ENCODE measurements at places on chromosomes 7 and 10. TPM values are rescaled to one million over a fixed set of nuclear protein-coding genes. Genes with fewer than 3 reads are reported as not detected.

DNA sequence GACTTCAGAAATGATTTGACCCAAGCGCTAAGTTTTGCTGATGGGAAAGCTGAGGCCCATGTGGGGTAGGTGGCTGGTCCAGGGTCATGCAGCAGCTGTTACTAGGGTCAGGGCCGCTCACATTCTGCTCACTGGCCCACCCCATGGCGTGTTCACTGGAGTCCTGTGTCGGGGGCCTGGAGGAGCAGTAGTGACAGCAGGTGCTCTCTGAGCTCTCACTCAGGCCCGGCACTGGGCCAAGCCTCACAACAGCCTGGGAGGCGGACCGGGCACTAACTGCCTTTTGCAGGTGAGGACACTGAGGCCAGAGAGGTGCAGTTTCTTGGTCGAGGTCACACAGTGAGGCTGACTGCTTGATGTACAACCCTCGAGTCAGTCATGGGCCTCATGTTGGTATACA, 82.7 kb downstream of the GLRX3 start:
- DNase-seq, result no peak
- H3K27ac ChIP-seq, result no peak overlapping the region
- H3K27me3 ChIP-seq, result no peaks in the 10 kb centered on the region
- no peak overlapping the region for H3K4me3 ChIP-seq
- no peaks in the 10 kb centered on the region for H3K4me1 ChIP-seq

GRCh38 chr10:110523736-110524135, 26.0 kb downstream of the DUSP5 start:
- no peaks in the 10 kb centered on the region for H3K4me1 ChIP-seq
- no peaks in the 10 kb centered on the region for H3K27me3 ChIP-seq
- H3K4me3 ChIP-seq, result no peak overlapping the region
- H3K27ac ChIP-seq, result no peak overlapping the region

- H3K36me3 ChIP-seq, result no peaks in the 10 kb centered on the region
- H3K4me3 ChIP-seq, result no peak overlapping the region
- H3K27me3 ChIP-seq, result no peaks in the 10 kb centered on the region
- H3K4me1 ChIP-seq, result no peaks in the 10 kb centered on the region
These were observed 180.6 kb downstream of the DOCK4 start for GRCh38 chr7:112025556-112025955.

- H3K36me3 ChIP-seq, result no peaks in the 10 kb centered on the region
- no peak overlapping the region for H3K4me3 ChIP-seq
- no peaks in the 10 kb centered on the region for H3K27me3 ChIP-seq
- no peaks in the 10 kb centered on the region for H3K4me1 ChIP-seq
- H3K27ac ChIP-seq, result no peak overlapping the region
These were observed 152.9 kb downstream of the SNX10 start for GRCh38 chr7:26444555-26444954.

Gene ANXA8L1
- 15.0 TPM for total RNA-seq

- no peaks in the 10 kb centered on the region for H3K36me3 ChIP-seq
- H3K4me1 ChIP-seq, result no peaks in the 10 kb centered on the region
- no peaks in the 10 kb centered on the region for H3K27me3 ChIP-seq
- no peak overlapping the region for H3K4me3 ChIP-seq
- no peak for DNase-seq
These were observed 224.2 kb upstream of the AUTS2 start for GRCh38 chr7:69374044-69374425.

DNA sequence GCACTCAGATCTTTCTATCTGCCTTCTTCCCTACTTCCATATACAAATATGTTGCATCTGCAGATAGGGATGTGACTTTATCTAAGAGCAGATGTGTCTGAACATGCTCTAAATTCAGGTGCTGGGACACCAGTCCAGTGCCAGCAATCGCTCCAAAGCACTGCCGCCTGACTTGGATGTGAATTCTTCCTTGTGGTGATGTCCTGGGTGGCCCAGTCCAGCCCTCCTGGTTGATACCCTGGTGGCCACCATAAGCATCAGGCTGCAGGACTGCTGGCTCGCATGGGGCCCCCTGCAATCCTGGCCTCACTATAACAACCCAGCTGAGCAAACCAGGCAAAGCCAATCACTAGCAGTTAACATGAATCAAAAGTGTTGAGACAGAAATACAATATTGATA, 149.2 kb upstream of the PDE1C start:
- H3K4me1 ChIP-seq, result no peaks in the 10 kb centered on the region
- DNase-seq, result no peak
- no peaks in the 10 kb centered on the region for H3K36me3 ChIP-seq
- H3K27me3 ChIP-seq, result no peaks in the 10 kb centered on the region
- H3K4me3 ChIP-seq, result no peak overlapping the region

DNA sequence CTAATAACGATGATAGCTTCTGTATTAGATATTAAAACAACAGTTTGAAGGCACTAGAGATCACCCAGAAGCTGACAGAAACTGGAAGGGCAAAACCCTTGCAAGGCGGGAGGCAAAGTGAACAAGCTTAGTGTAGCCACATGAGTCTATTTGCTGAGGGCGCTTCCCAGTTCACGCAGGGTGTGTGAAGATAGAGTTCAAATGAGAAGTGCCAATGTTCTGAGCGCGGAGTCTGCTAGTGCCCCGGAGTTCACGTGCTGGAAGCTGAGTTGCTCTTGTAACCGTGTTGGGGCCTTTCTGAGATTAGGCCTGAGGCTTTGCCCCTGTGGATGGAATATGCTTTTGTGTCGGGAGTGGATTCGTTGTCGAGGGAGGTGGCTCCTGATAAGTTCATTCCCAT, 16.6 kb upstream of the GTPBP4 start:
- H3K4me3 ChIP-seq, result no peak overlapping the region
- no peaks in the 10 kb centered on the region for H3K27me3 ChIP-seq
- DNase-seq, result no peak
- no peaks in the 10 kb centered on the region for H3K36me3 ChIP-seq
- no peaks in the 10 kb centered on the region for H3K4me1 ChIP-seq

DNA sequence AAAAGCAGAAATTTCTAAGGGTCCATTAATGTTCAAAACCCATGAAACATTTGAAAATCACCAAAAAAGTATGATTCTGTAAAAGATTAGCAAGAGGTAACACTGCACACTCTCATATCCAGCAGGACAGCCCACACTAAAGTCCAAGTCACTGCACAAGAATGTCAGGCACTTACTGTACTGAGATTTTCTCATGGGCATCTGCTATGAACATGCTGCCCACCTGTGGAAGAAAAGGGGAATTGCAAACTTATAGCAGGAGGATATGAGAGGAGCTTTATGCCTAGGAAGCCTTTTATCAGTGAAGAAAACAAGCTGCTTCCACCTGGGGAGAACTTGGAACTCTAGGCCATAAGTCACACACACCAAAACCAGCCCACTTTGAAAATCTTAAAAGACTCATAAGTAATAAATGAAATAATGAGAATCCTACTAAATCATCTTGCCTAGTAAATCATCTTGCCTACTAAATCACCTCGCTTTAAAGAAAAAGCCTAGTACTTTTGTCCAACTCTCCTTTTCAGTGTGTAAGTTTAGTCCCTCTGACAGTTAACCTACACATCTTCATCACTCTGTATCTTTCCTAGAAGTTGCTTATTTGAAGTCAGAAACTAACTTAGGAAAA, 46.1 kb downstream of the ARMH3 start:
- H3K27ac ChIP-seq, result no peak overlapping the region
- H3K27me3 ChIP-seq, result no peaks in the 10 kb centered on the region
- peak; percentile 68 for DNase-seq
- H3K36me3 ChIP-seq, result no peaks in the 10 kb centered on the region

Gene USP6NL
- 13.9 TPM for total RNA-seq

DNA sequence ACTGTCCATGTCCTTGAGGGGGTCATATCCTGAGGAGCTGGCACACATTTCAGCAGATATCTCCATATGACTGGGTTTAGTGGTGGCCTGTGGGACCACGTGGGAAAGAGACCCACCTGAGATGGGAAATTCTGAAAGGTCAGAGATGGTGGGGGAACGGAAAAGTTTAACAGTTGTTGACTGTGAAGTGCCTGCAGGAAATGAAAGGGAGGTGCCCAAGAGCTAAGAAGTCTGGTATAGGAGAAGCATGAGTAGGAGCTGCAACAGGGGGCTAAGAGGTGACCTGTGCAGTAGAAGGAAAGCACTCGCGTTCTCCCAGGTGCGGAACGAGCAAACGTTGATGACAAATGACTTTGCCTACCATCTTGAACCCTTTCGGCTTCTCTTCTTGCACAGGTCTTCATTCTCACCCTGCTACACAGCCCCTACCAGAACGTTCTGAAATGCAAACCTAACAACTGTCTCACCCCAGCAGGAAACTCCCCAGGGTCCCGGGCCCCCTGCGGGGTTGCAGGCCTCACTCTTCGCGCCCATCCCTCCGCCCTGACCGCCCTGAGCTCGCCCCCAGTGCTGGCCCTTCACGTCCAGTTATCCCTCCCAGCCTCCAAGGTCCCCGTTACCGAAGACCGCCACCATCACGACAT, 9.8 kb upstream of the FXYD4 start:
- peaks cover 3% of the 10 kb centered on the region for H3K4me1 ChIP-seq
- peak overlapping the region; percentile 85 for H3K27ac ChIP-seq
- DNase-seq, result no peak
- peak overlapping the region; percentile 53 for H3K4me3 ChIP-seq
- H3K36me3 ChIP-seq, result no peaks in the 10 kb centered on the region

Gene GRB10
- total RNA-seq, result 54.3 TPM

Gene OR2A12
- not detected for total RNA-seq

- H3K4me1 ChIP-seq, result no peaks in the 10 kb centered on the region
- H3K36me3 ChIP-seq, result no peaks in the 10 kb centered on the region
- H3K27me3 ChIP-seq, result no peaks in the 10 kb centered on the region
- no peak overlapping the region for H3K27ac ChIP-seq
- DNase-seq, result no peak
These were observed 26.7 kb downstream of the VCL start for GRCh38 chr10:74024600-74024999.

DNA sequence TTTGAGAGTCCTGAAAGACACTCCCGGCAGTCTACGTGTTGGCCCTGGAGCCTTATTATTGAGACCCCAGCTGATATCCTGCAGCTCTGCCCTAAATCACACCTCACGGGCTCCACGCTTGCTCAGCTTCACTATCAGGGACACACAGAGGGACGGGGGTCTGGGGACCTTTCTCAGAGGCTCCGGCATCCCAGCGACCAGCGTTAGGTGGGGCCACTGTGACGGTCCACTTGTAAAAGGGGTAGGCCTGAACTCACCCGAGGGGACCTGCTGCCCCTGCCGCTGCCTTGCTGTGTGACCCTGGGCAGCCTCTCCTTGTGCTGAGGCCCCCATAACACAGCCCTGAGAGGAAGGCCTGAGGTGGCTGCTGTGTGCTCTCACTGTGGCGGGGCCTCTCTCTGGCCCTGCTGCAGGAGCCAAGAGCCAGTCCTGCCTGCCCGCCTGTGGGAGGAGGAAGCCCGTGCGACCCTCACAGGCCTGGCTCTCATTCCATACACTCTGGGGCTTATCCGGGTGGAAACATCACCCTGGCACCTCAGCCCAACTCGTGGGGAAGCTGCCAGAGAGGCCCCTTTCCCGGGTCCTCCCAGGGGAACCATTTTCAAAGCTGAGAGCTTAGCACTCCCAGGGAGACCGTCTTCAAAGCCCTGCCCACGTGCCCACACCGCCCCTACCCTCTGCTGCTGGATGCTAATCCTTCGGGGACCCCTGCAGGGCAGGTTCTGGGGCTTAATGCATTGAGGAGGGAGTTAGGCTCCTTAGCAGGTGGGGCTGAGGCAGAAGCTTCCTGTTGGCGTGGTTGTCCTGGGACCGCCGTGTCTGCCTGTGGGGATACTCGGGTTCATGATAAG, 21.7 kb downstream of the AQP1 start:
- no peaks in the 10 kb centered on the region for H3K27me3 ChIP-seq
- DNase-seq, result no peak
- no peak overlapping the region for H3K4me3 ChIP-seq
- no peak overlapping the region for H3K27ac ChIP-seq
- H3K36me3 ChIP-seq, result no peaks in the 10 kb centered on the region

DNA sequence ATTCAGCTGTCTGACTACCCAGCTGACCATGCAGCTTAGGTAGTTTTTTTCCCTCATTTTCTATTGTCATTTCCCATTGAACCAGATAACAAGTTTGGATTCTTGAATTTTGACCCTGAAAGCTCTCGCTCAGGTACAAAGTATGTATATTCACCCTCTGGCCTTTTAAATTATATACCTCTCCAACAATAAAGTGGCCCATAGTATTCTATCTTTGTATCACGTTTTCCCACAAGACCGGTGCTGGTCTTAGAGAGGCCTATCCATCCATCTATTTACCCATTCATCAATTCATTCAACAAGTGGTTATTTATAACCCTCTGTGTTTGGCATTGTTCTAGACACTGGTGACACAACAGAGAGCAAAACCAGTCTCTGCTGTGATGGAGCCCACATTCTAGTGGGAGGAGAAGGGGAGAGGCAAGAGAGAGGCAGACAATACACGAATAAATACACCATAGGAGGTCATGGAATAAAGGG, 35.2 kb upstream of the NPSR1 start:
- DNase-seq, result no peak
- no peaks in the 10 kb centered on the region for H3K27me3 ChIP-seq
- H3K27ac ChIP-seq, result no peak overlapping the region

- H3K27ac ChIP-seq, result no peak overlapping the region
- H3K4me1 ChIP-seq, result peaks cover 4% of the 10 kb centered on the region
- H3K36me3 ChIP-seq, result no peaks in the 10 kb centered on the region
These were observed 12.2 kb upstream of the RSBN1L start for GRCh38 chr7:77684030-77684429.

- no peaks in the 10 kb centered on the region for H3K36me3 ChIP-seq
- no peaks in the 10 kb centered on the region for H3K27me3 ChIP-seq
- no peak overlapping the region for H3K27ac ChIP-seq
- DNase-seq, result no peak
- no peaks in the 10 kb centered on the region for H3K4me1 ChIP-seq
- no peak overlapping the region for H3K4me3 ChIP-seq
These were observed 23.9 kb downstream of the NCAPG2 start for GRCh38 chr7:158680754-158681153.

- no peaks in the 10 kb centered on the region for H3K27me3 ChIP-seq
- H3K4me3 ChIP-seq, result no peak overlapping the region
- no peaks in the 10 kb centered on the region for H3K36me3 ChIP-seq
- DNase-seq, result no peak
- peaks cover 45% of the 10 kb centered on the region for H3K4me1 ChIP-seq
These were observed 79.2 kb downstream of the ZMIZ1 start for GRCh38 chr10:79147796-79148451.

DNA sequence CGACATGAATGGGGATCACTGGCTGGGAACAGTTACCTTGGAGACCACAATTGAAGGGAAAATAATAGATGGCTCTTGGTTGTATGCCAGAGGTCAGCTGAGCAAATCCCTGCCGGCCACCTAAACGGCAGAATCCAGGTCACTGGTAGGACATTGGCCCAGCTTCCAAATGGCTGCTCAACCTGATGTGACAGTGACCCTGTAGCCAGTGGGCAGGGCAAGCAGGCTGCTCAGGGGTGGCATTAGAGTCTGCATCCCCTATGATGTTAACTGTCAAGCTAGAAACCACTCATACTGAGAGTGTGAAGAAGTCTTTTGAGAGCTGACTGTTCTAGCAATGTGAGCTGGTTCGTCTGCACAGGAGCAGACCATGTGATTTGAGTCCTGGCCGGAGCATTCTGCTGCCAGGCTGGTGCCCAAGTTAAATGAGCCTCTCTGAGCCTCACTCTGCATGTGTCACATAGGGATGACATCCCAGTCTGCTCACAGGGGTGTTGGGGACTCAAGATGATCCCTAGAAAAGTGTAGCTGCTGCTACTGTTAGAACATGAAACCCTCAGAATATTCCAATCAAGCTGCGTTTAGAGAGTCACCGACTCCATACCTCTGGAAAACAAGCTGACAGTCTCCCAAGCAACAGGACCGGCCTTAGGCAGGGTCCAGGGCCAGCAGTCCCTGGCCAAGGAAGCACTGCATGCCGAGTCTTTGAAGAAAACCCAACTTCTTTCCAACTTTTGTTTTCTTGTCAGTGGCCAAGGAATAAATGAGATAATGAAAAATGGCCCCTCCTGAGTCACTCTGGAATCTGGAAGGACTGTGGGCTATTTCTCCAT, 69.7 kb downstream of the VWA2 start:
- H3K36me3 ChIP-seq, result no peaks in the 10 kb centered on the region
- no peak overlapping the region for H3K27ac ChIP-seq
- no peaks in the 10 kb centered on the region for H3K27me3 ChIP-seq
- H3K4me3 ChIP-seq, result no peak overlapping the region

Data from prostate gland (tissue), 2 donors.